ENCODE measurements at places on chromosomes 5 and 9. TPM values are rescaled to one million over a fixed set of nuclear protein-coding genes. Genes with fewer than 3 reads are reported as not detected.

DNA sequence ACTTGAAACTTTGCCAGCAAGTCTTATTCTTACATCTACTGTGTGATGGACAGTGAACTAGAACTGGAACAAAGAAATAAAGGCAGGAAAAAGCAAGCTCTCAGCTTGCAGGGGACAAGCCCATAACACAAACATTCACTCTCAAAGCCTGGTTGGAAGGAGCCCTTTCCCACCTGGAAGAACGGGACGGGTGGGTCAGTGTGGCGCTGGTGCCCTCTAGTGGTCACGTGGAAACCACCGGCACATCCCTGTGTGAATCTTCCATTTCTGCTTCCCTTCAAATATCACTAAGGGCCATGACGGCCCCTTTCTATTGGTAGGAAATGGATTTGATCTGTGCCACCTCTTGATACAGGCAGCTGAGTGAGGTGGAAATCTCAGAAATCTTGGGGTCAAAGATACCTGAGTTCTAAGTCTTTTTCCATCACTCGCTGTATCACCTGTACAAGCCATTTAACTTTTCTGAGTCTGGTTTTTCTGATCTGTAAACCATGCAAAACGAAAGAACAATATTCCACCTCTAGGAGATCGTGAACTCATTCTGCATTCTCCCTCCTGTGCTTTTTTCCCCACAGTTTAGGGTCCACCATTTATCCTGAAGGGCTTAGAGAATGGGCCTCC lies 211.6 kb downstream of the MSX2 start:
- DNase-seq, result peak; percentile 46

Gene RASGRF2
- 3.6 TPM for polyA plus RNA-seq

Gene WDR36
- 4.3 TPM for polyA plus RNA-seq

Gene CAVIN4
- 42.1 TPM for polyA plus RNA-seq

- no peak for DNase-seq
Observed at GRCh38 chr9:105026451-105026850, 98.5 kb upstream of the ABCA1 start.

Gene SLC4A9
- 0.08 TPM for polyA plus RNA-seq

GRCh38 chr5:43619380-43619779 lies 16.4 kb downstream of the NNT start:
- DNase-seq, result no peak

GRCh38 chr5:147112899-147113298 lies 121.9 kb upstream of the STK32A start:
- no peak for DNase-seq

DNA sequence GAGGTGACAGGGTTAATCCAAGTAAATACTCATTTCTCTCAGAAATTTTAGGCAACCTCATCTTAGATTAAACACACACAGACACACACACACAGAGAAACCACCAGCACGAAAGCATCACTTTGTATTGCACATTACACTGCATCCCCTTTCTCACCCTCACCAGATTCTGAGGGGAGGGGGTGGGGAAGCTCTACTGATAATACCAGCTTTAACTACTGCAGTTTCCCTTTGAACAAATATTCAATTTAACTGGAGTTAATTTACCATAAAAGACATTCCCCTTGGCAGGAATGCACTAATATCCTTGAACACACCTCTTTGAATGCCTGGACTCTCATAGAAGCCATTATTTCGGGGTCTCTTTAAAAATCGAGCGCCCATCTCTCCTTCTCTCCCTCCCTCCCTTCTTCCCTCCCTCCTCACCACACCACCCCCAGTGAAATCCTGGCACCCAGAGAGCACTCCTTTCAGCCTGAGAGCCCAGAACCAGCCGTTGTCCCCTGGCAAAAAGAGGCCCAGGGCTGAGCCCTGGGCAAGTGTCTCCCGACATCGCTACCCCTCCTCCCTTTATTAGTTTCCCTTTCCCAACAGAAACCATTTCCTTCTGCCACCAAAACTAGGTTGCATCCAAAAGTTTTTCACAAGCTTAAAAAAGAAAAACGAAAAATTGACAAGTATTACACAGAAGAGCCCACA lies 2.8 kb upstream of the NFIB start:
- no peak for DNase-seq

- DNase-seq, result no peak
Observed at GRCh38 chr9:88737031-88737430, 202.1 kb downstream of the NXNL2 start.

Gene RECK
- polyA plus RNA-seq, result 2.5 TPM

GRCh38 chr9:4303006-4303405 lies 3.1 kb upstream of the GLIS3 start:
- DNase-seq, result no peak

DNA sequence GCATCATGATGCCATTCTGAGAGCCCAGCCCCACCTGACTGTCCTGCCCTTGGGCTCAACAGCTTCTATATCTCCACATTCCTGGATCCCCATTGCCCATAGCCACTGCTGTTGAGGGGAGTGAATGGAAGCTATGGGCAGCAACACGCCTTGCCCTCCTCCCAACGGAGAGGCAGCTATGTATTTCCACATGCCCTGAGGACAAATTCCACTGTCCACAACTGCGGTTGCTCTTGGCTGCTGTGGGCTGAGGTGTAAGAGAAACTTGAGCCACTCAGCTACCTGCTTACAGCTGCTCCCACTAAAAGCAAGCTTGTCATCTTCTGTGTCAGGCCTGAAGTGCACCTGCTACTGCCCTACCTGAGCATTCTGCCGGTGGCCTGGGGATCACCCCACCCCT lies 222.9 kb downstream of the PSAT1 start:
- no peak for DNase-seq

DNA sequence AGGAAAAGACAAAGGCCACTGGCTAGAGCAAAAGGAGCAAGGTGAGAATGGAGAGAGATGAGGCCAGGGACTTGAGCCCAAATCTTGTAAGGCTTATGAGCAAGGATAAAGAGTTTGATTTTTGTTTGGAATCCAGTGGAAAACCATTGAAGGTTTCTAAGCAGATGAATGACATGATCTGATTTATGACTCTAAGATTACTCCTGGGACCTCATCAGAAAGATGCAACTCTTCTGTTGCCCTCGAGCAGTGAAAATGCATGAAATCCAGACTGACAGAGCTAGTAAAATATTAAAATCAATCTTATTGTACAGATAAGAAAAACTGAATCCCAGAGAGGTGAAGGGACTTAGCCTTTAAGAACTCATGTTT lies 677 bp downstream of the MFAP3 start:
- no peak for DNase-seq

GRCh38 chr5:100900142-100900795 lies 2.8 kb downstream of the ST8SIA4 start:
- DNase-seq, result peak; percentile 38

GRCh38 chr5:77230727-77231470 lies 20.4 kb downstream of the PDE8B start:
- DNase-seq, result no peak

DNA sequence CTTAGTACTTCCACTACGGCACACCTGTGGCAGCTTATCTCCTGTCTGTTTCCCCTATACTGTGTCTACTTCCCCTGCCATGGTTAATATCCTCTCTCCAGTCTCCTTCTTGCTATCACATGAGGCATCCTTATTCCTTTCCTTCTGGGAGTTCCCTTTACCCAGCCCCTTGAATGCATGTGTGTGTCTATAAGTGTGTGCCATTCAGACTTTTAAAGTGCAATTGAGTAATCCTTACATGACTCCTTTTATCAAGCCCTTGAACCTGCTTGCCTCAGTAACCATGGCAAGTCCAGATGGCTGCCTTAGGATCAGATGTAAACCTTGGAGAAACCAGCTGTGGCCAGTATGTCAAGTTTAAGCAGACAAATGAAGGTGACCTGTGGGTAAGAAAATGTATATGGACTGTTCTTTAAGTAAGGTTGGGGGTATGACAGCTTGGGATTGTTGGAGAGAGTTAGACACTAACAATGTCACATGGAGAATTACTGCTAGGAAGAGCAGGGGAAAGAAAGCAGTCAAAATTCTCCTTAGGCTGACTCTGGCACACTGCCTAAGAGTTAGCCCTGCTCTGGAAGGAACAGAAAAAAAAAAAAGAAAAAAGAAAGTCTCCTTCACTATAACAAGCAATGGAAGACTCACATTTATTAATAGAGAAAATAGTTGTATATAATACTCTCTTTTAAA lies 142.1 kb downstream of the HINT1 start:
- DNase-seq, result no peak

Gene FXN
- 16.9 TPM for polyA plus RNA-seq

Gene GMCL2
- not detected for polyA plus RNA-seq

DNA sequence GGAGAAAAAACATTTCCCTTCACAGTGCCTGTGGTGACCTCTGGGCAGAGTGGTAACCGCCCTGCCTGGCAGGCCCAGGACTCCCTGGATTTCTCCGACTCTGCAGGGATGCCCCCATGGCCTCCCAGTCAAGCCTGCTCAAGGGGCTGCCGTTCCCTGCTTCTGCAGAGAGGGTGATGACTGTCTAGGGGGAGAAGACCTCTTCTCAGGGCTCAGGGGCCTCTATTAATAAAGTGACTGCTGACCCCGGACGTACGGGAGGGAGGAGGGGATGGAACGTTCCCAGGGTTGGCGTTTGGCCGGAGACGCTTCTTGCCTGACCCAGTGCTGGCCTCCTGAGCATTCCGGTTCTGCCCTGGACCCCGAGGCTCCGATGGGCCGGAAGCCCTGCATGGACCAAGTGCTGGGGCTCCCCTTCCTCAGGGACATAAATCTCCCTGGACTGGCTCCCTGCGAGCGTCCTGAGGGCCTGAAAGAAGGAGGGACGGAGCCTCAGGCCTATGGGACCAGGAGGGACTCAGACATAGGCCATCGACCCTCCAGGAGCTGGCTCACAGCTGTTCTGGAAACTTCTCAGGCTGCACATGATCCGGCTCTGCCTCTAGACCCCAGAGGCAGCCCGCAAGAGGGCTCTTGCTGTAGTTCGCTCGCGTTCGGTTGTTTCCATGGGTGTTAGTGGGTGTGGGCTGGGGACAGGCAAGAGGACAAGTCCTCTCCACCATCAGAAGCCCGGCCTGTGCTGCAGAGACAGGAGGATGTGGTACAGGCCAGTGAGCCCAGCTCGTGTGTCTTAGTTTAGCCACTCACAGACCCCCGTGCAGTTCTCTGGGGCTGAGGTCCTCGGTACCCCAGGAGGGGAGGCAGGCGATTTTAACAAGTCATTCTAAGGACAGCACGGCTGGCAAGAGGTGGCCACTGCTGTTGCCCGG lies 8.1 kb upstream of the RNU6ATAC start:
- DNase-seq, result peak; percentile 54

Gene TBC1D13
- polyA plus RNA-seq, result 9.6 TPM

Gene ARL14EPL
- polyA plus RNA-seq, result not detected

Gene TTC23L
- not detected for polyA plus RNA-seq

DNA sequence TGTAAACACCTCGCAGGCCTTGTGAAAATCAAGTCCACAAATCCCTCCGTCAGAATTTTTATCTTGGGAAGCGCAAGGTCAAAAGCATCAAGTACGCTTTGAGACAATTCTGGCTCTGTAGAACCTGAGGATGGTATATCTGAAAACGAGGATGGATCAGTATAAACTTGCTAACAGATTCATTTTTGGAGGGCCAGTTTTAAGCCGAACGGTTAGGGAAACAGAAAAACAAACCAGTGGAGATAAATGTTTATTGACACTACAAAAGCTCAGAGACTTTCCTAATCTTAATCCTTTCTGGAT lies 352 bp upstream of the PGGT1B start:
- no peak for DNase-seq

- DNase-seq, result peak; percentile 33
Observed at GRCh38 chr5:61301341-61302199, 30.5 kb upstream of the ZSWIM6 start.

DNA sequence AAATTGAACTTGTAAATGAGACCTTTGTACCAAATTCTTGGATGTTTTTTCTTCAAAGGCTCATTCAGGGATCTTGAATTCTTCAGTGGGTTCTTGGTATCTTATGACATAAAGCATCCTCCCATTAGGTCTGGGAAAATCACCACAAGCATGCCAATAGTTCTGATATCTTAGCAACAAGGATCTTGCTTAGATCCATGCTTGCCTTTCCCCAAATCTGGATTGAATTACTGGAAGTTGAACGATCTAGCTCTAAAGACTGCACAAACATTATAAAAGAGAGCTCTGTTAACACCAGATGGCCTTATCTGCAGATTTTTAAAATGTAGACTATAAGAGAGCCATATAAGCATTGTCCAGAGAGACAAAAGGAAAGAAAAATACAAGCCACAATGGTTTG lies 266.3 kb downstream of the RAB3C start:
- no peak for DNase-seq

Gene PHF24
- 0.11 TPM for polyA plus RNA-seq

Data from heart left ventricle (tissue), 16 donors.